ENCODE measurements at places on chromosomes 12 and 14.

DNA sequence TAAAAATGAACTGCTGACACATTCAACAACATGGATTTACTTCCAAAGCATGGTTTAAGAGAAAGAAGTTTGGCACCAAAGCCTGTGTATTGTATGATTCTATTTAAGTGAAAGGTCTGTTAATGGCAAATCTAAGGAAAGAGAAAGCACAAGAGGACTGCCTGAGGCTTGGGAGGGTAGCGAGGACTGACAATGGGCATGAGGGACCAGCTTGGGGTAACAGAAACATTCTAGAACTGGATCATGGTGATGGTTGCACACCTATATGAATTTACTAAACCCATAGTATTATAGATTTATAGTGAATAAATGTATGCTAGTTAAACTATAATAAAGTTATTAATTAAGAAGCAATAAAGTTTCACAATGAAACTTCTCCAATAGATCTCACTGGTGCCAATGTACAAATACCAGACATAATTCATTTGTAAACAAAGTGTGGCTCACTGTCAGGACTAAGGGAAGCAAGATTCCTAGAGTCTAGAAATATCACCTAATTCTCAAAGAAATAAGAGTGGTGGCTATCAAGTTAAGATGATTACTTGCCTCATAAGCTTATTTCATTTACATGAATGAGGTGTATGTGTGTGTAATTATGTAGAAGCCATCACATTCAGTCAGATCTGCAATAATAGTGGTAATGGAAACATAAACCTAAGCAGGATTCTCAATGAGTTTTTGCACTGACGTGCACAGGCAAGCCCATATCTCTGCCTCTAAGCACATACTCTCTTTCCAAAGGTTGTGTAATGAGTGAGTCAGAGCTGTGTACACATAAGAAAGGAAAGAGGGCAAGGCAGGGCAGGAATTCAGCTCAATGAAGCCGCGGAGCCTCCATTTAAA is 353.4 kb downstream of the KCNH5 start:
- DNase-seq: peak; percentile 78

- no peak for DNase-seq
Observed at GRCh38 chr12:99620159-99620479, 27.4 kb upstream of the GARIN6 start.

- DNase-seq: no peak
Observed at GRCh38 chr12:40049268-40049667, 56.6 kb downstream of the SLC2A13 start.

- DNase-seq: no peak
Observed at GRCh38 chr14:60273956-60274355, 24.9 kb downstream of the PPM1A start.

DNA sequence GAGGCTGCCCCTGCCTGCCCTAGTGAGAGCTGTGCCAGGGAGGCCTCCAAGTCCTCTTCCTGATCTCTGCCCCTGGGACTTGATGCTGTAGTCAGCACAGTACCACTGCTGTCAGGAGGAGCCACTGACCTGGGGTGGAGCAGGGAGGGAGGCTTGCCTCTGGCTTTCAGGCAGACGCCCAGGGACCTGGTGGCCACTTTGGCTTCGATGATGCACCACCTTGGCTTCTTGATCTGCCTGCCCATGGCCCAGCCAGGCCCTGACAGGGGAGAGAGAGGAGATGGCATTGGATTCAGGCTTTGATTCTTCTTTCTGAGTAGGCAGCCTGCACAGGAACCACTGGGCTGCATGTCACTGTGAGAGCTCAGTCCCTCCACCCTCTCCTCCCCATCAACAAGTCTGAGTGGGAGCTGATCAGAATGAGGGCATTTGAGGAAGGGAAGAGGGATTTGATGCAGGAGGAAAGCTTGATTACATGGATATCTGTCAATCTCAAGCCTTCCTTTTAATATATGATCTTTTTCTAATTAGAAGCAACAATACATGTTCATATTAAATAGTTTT is 24.7 kb downstream of the TMEM63C start:
- no peak for DNase-seq

GRCh38 chr14:64937821-64938193 is 4.7 kb downstream of the GPX2 start:
- no peak for DNase-seq

DNA sequence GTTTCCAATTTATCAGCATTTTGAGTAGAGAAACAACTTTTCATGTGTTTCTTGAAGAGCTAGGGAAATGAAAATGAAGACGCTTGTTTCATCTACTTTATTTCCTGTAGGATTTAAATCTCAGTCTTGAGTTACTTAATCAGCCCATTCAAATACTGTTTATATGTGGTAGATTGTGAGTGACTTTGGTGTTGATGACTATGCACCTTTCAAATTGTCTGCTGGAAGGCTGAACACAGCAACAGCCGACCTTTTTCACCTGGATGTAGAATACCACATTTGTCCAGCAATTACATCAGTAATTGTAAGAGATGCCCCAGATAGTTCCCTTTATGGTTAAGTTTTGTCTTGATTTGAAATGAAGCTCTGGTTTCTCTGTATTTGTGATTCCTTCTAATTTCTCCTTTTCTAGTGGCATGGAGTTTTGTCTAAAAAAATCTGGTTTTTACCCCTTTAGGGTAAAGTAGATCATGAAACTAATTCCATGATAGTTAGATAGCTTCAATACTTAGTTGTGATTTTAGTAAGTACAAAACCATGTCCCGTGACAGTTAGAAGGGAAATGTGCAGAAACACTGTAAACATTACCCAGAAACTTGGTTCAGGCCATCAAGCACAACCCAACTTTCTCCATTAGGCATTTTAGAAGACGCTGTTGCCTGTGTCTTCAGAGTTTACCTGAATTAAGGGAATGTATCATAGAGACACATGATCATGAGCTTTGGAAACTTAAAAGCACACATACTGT is 165.0 kb downstream of the SRGAP1 start:
- DNase-seq: no peak

GRCh38 chr14:92456215-92457015 is 57.2 kb upstream of the RIN3 start:
- peak; percentile 70 for DNase-seq

DNA sequence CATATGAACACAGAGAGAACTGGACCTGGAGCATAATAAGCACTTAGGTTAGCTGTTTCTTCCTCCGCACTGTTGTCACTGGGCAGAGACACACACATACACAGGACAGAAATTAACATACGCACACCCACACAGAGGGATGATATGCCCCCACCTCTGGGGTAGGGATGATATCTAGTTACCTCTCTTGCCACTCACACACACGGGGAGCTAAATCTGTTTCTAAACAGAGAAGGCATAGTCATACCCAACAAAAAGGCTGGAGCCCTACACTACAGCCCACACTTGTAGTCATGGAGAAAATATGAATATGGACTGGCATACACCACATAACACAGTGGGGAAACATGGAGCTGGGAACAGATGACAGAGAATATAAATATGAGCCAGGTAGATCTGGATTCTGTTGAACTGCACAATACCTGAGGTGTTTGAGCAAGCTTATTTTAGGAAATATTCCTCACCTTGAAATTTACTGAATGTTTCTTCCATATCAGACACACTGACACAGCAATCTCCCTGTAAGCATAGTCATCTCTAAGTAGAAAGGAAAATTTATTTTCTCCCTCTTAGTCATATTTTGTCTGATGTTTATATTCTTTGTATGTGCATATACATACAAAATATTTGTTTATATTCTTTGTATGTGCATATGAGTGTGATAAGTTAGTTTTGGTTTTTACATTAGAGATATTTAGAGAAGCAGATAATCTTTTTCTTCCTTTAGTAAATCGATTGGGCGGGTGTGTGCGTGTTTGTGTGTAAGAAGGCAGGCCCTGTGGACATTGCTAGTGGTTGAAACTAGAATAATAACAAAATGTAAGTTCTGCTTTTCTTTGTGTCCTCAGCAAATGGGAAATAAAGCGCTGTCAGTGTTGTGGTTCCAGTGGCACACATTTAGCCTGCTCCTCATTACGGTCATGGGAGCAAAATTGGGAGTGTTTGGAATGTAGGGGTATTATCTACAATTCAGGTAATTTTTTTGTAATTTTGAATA is 20.9 kb upstream of the SCFD1 start:
- no peak for DNase-seq

DNA sequence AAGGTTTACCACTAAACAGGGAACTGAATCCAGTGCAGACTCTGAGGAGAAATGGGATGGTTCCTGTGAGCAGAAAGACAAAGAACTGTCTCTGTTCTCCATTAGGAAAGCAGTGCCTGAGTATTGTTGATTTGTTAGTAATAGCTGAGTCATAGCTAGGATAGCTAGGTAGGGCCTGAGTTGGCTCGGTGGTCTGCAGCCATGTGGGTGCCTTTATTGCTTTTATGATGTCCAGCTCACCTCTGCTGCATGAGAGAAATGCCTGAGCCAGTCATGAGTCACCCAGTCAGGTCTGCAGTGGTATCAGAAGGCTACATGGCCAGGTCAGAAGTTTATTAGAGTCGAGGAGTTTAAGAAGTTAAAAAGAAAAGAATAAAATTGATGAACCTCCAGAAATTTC is 24.2 kb downstream of the TRHDE start:
- peak; percentile 85 for DNase-seq

DNA sequence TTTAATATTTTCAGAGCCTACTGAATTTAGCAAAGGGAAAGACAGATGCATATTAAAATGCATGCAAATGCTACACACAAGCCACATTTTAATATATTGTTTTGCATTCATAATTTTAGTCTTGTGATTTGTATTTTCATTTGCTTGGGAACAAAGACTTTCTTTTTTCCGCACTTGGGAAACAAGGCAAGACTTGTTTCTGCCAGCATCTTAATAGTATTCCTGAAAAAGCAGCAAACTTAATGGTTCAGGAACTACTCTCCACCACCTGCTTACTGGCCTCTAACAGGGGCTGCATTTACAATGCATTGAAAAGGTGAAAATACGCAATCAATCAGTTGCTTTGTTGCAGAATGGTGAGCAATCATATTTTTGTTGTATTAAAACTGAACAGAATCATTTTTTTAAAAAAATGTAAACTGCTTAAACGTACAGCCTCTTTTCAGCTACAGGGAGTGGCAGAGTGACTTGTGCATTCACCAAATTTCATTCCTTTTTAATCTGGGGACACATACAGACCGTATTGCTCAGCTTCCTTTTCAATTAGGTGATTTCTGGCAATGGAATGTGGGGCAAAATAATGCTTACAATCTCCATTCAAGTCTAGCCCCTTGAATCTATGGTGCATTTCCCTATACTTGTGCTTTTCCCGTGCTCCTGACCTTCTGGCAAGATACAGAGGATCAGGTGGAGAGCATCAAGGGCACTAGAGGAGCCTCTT is 144.1 kb upstream of the BTG1 start:
- DNase-seq: peak; percentile 59
